RPMI7951 (cell line): ENCODE measurements at places on chromosomes 7 and 10. TPM values are rescaled to one million over a fixed set of nuclear protein-coding genes. Genes with fewer than 3 reads are reported as not detected.

The SORCS3 gene
- not detected in 2 replicates for total RNA-seq

The MBLAC1 gene
- 1.6 and 4.8 TPM in 2 replicates for total RNA-seq

The KCND2 gene
- total RNA-seq = not detected in 2 replicates

The FAM25A gene
- total RNA-seq = not detected in 2 replicates

The OR2A5 gene
- total RNA-seq = not detected in 2 replicates

The TEX47 gene
- total RNA-seq = not detected in 2 replicates

The CPVL gene
- total RNA-seq = 3.8 and 5.8 TPM in 2 replicates

The LRRC4 gene
- under 0.01 TPM in 1 of 2 replicates, not detected in the other for total RNA-seq

The PLXNA4 gene
- total RNA-seq = 1.4 and 2.1 TPM in 2 replicates

The ZNF316 gene
- total RNA-seq = 2.9 and 6.3 TPM in 2 replicates

The NUPR2 gene
- total RNA-seq = not detected in 2 replicates
